Foreskin fibroblast (primary cell): ENCODE measurements at places on chromosomes 4 and X.

- DNase-seq, result no peak
These were observed 131.1 kb upstream of the SCML1 start for GRCh38 chrX:17606231-17606630.

GRCh38 chr4:101885574-101885973, 95.0 kb downstream of the BANK1 start:
- DNase-seq, result no peak

GRCh38 chr4:9894644-9895332, 113.4 kb downstream of the DRD5 start:
- no peak for DNase-seq

- peak; percentile 62 for DNase-seq
These were observed 10.3 kb downstream of the RTL5 start for GRCh38 chrX:72121383-72121782.

GRCh38 chr4:184588893-184589292, 60.4 kb downstream of the CASP3 start:
- DNase-seq, result no peak

DNA sequence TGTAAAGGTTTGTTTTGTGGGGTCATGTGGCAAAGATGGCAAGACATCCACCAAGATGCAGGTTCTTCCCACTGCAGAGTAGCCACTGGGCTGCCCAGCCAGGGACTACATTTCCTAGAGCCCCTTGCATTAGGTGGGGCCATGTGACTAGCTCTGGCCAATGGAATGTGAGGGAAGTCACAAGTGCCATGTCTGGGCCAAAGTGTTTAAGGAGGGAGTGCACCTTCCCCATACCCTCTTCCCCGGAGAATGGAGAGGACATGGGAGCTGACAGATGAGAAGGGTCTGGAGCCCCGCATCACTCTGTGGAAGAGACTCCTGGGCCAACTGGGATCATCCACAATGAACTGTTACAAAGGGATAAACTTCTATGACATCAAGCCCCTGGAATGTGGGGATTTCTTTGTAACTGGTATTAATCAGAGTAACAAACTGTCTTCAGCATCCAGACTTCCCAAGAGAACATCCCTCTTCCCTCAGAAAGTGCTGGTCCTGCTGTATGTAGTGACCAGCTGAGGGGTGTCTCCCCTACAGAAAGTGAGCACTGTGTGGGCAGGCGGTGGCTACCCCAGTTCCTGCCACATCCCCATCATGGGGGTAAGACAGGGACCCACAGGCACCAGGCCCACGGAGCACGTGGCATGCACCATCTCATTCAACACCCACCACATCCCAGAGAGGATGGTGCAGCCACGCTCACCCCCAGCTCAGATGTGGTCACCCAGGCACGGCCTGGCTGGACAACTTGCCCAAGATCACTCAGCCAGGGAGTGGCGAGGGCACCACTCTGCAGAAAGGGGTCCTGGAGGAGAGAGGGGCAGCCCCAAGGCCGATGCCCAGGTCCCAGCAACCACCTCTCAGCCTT, 10.9 kb downstream of the PPP2R2C start:
- peak; percentile 19 for DNase-seq

DNA sequence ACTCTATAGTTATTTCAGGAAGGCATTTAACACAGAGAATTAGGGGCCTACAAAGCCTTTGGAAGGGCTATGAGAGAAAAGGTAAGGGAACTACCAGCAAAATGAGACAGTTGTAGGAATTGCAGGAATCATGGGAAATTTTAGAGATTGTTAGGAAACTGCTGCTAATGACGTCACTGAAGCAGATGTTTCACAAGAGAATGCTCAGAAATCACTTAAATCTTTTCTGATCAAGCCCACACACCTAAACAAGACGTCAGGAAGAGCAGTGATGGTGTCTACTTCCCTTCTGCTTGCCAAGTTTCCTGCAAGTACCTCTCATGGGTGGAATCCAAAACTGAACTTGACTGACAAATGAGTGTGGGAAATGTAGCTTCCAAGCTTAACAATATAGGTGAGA, 5.1 kb downstream of the OR13H1 start:
- DNase-seq, result no peak

DNA sequence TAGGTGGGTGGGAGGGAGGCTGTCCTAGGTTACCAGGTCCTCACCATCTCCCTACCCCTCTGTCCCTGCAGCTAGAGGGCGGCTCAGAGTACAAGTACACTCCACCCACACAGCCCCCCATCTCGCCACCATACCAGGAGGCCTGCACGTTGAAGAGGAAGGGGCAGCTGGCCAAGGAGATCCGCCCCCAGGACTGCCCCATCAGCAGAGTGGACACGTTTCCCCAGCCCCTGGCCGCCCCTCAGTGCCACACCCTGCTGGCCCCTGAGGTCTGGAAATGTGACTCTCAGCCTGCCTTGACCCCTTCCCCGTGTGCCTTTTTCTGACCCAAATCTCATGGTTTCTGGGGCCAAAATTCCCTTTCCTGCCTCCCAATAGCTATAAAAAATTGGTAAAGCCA, 6.5 kb downstream of the FTSJ1 start:
- no peak for DNase-seq

DNA sequence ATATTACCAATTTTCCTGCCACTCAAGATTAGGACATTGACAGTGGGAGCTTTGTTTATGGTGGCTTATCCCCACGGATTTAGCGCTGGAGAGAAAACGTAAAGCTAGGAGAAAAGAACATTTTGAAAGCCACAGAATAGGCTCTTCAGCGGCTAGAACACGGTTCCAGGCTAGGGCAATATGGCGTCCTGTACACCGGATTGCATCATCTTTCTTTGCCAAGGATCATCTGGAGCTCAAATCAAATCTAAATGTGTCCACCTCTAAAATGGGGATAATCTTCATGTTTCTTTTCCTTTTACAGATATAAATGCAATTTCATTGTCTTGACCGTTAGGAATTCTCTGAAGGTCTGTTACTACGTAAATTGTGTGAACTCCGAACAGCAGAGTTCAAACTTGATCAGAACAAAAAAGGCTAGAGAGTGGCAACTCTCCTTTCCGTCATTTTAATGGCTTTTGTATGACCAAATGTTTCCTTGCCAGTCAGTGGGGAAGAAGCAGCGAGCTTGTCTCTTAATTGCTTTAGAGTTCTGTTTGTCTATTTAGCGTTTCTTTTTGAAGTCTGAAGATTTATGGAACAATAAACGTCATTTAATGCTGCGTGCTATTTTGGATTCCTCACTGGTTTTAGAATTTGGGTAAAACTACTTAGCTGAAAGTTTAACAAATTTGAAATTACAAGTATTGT, 2.6 kb upstream of the WWC2 start:
- DNase-seq, result no peak

DNA sequence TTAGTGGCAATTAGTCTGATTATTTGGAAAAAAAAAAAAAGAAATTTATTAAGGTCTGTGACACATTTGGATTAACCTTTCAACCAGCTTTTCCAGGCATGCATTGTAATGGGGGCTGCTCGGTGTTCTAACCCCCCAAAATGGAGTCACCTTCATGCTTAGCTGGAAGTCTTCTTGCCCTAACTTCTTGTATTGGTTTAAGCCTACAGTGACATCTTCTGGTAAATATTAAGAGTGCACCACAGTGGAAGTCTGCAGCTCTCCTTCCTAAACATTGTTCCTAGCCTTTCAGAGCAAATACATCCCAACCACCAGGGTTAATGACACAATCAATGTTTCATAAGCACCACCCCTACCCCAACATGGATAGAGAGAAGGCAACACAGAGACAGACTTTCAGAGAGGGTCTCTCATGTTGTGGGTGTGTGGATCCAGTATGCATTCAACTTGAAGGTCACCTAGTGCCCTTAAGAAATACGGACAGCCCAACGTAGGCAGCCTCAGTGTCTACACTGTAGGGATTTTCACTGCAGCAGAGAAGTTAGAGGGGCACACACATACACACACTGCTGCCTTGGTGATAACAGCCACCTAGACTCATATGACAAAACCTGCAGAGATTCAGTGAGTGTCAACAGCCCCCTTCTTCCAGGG, 142.9 kb upstream of the MBNL3 start:
- DNase-seq, result peak; percentile 43

DNA sequence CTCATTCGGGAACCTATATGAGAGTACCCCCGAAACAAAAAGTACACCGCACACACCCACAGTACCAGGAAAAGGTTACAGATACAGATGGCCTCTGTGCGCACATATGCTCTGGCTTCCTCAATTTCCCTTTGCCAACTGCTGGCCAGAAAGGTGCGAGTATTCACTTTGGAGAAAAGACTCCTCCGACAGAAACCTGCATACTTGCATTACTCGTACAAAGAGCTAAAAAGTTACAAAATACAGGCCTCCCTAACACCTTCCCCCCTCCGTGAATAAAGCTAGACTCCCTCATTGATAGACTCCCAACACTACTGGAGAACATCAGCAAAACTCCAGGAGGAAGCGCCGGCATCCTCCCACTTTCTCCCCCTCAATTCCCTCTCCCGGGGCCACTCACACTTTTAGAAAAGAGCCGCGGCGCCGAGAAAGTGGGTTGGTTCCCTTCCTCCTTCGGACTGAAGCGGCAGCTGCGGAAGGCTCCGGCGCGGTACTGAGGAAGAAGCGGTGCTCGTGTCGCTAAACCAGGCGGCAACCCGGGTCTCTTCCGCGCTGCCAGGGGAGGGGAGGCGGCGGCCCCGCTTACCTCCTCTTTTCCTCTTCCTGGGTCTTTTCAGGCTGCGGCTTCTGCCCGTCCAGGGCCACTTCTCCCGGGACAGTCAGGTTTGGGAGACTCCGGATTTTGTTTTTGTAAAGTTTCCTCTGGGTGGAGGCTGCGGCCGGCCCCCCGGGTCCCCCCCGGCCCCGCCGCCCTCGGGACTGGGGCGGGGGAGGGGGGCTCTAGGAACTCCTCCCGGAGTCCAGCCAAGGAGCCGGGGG, 1.1 kb downstream of the FBXW7 start:
- DNase-seq, result no peak

- peak; percentile 15 for DNase-seq
These were observed 55.6 kb upstream of the RBM47 start for GRCh38 chr4:40685300-40685699.

GRCh38 chr4:39480902-39481695, 22.2 kb downstream of the LIAS start:
- DNase-seq, result no peak

GRCh38 chrX:134712272-134712671, 54.0 kb upstream of the PLAC1 start:
- DNase-seq, result no peak

- no peak for DNase-seq
These were observed 43.6 kb upstream of the KIT start for GRCh38 chr4:54614149-54614548.

- DNase-seq, result no peak
These were observed 67.3 kb downstream of the SLC34A2 start for GRCh38 chr4:25722964-25723363.

DNA sequence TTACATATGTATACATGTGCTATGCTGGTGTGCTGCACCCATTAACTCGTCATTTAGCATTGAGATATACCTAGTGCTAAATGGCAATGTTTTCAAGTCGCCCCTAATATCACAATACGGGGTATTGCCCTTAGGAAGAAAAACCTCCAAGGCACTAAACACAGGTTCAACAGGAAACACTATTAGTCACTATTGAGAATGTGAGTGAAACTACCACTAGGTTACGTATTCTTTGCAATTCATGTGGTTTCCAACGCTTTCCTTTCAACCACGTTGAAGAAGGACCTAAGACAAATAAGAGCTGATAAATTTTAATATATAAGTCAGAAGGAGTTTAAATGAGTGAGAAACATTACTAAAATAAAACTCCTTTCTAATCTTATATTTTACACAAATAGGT, 134.7 kb upstream of the SPANXN4 start:
- DNase-seq, result no peak

GRCh38 chrX:131821945-131822622, 201.0 kb upstream of the STK26 start:
- no peak for DNase-seq

DNA sequence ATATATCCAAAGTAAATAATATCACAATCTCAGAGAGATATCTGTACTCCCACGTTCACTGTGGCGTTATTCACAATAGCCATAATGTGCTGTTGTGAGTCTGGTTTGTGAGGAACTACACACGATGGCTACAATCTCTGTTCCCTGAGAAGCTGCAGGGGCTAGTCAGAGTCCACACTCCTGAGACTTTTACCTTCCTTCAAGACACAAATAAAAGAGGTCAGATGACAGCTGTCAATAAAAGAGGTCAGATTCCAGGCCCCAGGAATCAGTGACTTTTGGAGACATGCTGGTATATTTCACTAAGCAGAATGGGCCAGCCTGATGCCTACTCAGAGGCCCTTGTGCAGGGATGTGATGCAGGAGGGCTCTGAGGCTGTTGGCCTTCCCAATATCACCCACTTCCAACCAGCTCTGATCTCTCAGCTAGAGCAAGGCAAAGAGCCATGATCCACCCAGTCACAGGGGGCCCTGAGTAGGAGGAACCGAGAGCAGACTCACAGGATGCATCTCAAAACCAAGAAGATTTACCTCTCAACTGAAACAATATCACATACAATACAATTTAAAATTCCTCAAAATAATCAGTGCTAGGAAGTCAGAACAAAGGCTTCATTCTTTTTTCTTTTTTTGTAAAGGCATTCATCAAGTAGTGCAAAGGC, 13.8 kb downstream of the FRYL start:
- no peak for DNase-seq

- no peak for DNase-seq
These were observed 362.4 kb downstream of the MID1IP1 start for GRCh38 chrX:39163581-39164126.

DNA sequence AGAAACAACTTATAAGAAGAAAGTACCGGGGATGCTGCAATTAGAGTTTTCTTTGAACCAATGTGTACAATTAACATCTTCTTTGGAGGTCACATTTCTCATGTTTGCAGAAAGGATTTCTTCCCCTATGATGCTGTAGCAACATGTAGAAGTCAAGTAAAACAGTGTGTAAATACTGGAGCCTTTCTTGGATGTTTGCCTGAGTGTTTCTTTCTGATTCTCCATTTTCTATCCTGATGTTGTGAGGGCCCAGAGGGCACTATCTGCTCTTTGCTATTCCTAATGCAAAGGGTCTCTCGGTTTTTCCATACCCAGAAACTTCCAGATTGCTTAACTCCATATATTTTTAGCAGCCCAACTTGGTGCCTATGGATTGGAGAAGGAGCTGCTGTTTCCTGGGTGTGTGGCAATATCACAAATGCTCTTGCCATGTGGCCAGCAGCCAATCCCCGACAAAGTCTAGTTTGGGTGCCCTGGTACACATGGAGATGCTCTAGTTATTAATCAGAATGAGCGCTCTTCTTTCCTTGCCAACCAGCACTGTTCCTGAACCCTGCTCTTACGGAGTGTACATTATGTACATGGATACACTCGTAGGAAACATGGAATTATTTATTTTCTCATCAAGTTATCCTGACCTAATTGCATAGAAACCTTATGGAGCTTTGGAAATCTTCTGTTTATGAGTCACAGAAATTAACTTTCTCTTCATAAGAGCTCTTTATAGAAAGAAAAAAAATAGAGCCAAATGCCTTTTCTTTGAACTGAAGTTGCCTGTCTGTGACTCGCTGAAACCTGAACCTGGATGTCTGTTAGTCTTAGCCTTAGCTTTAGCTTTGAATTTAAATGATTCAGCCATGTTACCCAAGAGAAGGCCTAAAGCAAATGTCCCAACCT, 67.0 kb upstream of the GPC4 start:
- DNase-seq, result peak; percentile 38
